ENCODE measurements at places on chromosomes 3 and 15. TPM values are rescaled to one million over a fixed set of nuclear protein-coding genes. Genes with fewer than 3 reads are reported as not detected.

The STAB1 gene
- total RNA-seq = not detected

The SPINK8 gene
- not detected for total RNA-seq

The LIPC gene
- total RNA-seq = not detected

DNA sequence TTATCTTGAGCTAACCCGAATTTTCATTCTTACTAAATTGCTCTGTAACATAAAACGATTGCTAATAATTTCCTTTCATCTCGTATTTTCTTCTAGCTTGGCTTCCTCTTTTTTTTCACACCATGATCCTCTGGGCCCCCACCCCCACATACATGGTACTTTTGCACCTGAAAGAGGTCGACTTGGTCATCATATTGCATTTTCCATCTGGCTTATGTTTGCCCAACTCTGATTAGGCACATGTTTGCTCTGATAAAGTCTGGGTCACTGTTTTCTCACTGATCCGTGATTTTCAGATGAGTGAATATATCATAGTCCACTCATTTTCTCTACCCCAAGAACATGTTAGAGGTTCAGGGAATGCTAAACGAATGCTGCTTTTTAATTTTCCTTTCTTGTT is 49.5 kb downstream of the ARRDC4 start:
- no peak for DNase-seq

DNA sequence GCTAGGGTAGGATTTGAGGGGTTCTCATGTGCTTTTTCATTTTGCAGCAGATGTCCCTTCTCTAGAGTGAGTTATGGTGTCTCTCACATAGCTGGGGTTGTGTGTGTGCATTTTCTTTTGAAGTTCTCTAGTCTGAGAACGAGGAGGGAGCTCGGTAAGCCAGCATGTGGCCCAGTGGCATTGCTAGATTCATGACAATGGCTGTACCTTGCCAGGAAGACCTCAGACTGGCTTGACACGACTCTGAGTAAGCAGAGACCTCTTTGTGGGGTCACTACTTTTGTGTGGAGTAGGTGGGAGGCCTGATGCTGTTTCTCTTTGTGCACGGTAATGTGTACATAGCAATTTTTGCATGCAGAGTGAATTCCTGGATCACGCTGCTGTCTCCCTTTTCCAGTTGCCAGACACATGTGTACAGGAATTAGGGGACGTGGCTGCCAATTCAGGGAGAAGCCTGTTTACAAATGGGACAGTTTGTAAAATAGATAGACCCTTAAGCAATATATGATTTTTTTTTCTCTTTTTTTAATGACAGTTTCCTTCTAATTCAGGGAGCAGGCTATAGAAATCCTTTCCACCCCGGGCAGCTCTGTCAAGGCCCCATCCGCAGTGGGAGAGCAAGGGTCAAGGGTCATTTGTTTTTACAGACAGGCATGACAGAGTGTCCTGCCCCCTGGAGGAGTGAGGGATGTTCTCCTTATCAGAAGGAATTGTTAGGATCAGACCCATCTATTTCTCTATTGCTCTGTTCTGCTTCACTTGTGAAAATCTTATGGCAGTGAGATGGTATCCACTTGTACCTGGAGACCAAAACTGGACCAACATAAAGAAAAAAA is 4.6 kb downstream of the CACNA1D start:
- no peak for DNase-seq

DNA sequence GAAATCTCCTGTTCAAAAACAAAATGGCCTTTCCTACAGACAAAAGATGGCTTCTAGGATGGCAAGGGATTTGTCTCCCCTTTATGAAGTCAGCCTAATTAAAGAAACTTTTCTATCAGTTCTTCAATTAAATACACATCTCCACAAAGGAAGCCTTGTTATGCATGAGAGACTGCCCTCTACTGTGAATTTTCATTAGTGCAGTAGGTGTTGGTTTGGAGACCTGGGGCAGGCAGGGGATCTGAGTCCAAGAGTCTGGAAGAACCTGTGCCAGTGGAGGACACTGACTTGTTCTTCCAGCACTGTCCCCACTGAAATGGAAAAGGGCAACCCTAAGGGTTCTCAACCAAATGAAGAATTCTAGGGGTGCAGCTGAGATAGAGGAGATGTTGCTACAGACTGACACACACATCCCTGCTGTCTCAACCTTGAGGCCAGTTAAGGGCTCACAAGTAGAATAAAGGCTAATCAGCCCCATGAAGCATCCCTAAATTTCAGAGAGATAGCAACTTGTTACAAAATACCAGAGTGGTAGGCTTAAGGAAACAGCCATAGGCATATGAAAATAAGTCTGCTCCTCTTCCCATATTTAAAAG is 174.0 kb upstream of the PRICKLE2 start:
- peak; percentile 62 for DNase-seq

- DNase-seq = no peak
Measured at GRCh38 chr3:68943753-68944500, 11.6 kb upstream of the TAFA4 start.

DNA sequence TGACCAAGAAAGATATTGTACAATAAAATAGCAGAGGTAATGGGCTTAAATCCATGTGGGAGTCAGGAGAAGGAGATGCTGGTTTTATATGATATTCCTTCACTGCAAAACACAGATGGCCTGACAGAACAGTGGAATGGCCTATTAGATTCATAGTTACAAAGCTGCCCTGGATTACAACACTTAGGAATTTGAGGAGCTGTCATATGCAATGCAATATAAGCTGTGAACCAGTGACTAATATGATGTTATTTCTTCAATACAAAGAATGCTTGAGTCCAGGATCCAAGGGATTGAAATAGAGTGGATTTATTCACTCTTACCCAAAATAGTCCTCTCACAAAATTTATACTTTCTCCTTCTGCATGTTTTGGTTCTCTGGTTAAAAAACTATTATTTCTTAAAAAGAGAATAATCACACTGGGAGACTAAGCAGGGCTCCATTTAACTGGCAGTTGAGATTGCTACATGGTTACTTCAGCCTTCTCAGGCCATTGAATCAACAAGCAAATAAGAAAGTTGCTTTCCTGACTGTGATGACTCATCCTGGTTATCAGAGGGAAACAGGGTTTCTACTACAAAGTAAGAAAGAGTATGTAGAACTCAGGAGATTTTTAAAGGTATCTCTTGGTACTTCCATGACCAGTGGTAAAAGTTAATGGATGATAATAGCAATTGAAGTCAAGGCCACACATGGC is 79.8 kb upstream of the ZPLD1 start:
- peak; percentile 76 for DNase-seq

Data from mammary epithelial cell (primary cell).